ENCODE measurements at places on chromosomes 7 and 10.

DNA sequence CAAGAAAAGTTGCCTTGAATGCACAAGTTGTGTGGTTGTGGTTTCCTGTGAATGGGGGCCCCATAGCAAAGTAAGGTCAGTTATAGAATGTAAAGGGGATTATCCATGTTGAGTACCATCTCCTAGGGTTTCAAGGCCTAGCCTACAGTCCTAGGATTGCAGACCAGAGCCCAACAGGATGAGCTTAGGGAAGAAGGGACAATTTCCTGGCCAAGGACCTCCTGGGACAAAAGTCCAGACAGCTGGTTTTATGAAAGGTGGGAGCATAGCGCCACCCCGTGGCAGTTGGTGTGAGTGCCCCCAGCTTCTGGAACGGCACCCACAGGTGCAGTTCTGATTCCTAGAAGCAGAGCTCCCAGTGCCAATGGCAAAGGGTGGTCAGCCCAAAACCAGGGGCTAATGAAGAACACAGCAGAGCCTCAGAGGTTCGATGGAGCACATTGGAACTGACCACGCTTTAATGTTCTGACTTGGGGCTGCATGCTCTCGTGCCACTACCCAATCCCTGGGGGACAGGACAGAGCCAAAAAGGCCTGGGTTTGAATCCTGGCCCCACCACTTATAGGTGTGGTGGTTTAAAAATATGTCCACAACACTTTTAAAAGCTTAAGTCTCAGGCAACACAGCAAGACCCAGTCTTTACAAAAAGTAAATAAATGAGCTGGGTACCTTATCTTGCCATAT lies 25.8 kb upstream of the TMEM120A start:
- DNase-seq = peak; percentile 11

GRCh38 chr10:30070001-30070685 lies 10.8 kb upstream of the JCAD start:
- no peak for DNase-seq

- no peak for DNase-seq
Measured at GRCh38 chr7:139909379-139910050, 80.5 kb downstream of the TBXAS1 start.

DNA sequence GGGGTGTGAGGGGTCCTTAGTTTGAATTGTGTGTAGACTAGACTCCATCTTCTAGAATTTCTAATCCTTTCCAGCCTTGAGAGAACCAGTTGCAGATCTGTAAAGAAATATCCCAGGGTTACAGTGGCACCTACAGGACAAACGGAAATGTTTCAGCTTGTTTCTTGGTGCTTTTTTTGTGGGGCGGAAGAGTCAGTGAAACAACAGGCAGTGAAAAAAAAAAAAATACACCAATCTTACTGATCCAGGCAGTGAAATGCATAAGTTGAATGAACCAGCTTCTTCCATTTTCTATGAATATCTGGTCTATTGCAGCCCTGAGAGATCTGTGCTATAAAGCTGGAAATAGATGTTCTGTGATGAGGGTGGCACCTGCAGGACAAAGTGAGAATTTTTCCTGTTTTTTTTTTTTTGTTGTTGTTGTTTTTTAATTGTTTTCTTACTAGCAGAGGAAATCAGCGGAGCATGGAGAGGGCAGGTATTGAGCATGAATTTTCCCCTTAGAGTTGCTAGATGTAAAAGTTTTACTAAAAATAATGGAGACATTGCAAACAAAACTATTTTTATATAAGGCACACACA lies 81.9 kb upstream of the DYNC1I1 start:
- no peak for DNase-seq

DNA sequence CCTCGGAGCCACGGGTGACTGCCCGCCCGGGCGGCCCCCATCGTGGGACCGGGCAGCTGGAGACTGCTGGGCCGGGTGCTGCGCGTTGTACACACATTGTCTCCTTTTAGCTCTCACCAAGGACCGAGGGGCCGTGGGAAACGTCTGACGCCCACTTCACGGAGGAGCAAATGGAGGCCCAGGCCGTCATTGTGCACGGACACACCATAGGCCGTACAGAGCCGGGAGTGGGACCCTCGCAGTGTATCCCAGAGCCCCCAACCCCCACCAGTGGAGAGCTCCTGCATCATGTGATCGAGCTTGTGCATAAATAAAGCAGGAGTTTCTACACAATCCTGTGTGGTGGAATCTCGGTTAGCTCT lies 722 bp downstream of the DENND10 start:
- no peak for DNase-seq

DNA sequence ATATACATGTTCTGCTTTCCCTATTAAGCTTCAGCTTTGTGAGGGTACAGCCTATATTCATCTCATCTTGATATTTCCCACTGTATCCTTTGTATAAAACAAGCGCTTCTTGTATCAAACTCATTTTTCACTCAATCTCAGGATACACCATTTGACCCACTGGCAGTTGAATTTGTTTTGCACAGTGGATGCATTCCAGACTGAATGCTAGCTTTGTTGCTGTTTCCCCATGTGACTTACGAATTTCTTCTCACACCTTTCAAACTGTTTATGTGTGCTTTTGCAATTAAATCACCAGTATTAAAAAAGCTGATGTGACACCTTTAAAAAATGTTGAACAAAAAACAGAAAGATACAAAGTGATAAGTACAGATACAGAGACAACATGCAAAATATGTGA lies 180.9 kb downstream of the ZNF438 start:
- no peak for DNase-seq

DNA sequence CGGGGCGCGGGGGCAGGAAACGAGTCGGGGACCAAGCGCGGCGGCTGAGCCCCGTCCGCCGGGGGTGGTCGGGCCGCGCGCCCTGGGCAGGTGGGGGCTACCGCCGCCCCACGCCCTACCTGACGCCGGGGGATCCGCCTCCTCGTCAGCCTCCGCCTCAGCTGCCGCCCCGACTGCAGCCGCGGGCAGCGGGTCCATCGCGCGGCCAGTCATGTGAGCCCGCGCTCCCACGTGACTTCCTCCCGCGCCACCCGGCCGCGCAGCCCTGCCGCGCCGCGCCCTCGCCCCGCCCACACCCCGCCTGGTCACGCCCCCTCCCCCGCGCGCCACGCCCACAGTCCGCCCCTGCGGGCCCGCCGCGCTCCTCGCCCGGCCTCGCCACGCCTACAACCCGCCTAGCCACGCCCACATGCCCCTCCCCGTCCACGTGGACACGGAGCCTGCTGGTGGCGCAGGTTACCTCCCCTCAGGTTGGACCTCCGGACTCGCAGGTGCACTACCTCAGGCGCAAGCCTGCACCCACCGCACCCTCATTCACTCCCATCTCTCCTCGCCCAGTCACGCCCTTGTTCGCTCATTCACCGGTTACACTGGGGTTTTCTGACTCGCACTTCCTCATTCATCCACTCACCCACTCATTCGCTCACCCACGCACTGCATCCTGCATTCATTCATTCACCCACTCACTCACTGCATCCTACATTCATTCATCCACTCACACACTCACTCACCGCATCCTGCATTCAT lies at the start of gene SNX8:
TSS of gene SNX8 (minus strand) at position 233 of the 747 bp plus-strand sequence. CDS start at position 213, 20 bp downstream.
- peak; percentile 51 for DNase-seq

GRCh38 chr10:114772496-114773196 lies 48.9 kb upstream of the FHIP2A start:
- no peak for DNase-seq

- DNase-seq = no peak
Measured at GRCh38 chr10:101784558-101784957, 1.3 kb upstream of the NPM3 start.
